Esophagus squamous epithelium (tissue), 5 donors: ENCODE measurements at places on chromosomes 16 and 17. TPM values are rescaled to one million over a fixed set of nuclear protein-coding genes. Genes with fewer than 3 reads are reported as not detected.

DNA sequence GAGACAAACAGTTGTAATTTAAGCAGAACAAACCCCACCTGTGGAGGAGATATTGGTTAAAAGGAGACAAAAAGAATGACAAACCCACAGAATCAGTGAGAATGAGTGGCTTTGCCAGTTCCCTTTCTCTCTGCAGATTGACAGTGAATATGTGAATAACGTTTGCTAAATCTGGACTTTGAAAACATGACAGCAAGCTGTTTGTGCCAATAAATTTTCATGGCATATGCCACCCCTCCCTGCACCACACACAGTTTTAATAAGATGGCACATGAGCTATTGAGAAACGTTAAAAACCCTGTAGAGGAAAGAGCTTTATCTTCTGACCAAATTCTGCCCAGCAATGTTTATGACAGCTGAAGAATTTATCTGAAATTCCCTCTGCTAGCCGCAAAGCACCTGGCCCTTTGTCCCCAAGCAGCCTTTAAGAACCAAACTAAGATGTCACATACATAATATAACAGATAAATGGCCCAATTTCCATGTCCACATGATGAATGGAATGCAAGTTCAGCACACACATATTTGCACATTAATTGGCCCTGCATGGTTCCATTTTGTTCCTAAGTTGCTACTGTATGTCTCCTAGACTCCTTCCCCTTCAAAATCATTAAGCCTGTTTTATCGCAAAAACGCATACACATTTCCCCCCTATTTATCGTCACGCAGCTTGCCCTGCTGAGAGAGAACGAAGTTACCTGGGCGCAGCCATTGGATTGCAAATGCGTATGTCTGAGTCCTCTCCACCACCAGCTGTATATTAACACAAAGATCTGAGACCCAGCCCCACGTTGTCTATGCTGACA, 773.5 kb upstream of the EEF2KMT start:
- no peaks in the 10 kb centered on the region for H3K4me1 ChIP-seq
- no peaks in the 10 kb centered on the region for H3K36me3 ChIP-seq

DNA sequence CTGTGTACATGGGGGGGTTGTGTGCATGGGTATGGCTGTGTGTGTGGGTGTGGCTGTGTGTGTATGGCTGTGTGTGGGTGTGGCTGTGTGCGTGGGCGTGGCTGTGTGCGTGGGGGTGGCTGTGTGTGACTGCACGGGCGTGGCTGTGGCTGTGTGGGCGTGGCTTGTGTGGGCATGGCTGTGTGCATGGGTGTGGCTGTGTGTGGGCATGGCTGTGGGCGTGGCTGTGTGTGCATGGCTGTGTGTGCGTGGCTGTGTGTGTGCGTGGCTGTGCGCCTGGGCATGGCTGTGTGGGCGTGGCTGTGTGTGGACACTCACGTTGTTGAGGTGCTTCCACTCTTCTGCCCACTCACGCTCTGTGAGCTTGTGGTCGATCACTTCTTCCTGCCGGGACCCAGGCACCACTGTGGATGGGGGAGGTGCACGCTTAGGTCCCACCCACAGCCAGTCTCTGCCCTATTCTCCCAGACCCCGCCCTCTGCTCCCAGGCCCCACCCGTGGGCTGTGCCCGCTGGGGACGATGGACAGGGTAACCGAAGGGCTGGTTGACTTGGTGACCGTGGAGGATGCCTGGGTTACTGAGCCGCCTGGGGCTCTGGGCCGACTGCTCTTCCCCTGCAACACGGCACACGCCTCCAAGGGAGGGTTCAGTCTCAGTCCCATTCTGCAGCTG, 16.0 kb upstream of the PABPN1L start:
- H3K36me3 ChIP-seq, result no peaks in the 10 kb centered on the region
- no peaks in the 10 kb centered on the region for H3K27me3 ChIP-seq
- H3K4me1 ChIP-seq, result peaks cover 17% of the 10 kb centered on the region

DNA sequence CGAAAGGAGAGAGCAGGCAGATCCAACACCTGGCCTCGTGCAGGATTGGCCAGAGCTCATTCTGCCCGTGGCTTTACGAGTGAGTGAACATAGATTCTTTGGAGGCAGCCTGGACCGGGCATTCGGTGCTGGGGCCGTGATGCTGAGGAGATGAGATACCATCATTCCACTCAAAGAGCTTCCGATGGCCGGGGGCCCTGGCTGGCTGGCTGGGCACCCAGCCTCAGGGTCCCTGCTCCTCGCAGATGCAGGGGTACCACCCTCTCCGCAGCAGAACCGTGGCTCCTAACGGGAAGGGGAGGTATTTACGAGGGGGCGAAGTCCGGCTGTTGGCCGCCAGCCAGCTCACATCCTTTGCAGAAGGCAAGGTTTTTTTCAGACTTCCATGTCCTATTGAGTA, 66.1 kb upstream of the FOXF1 start:
- no peak overlapping the region for H3K4me3 ChIP-seq
- no peaks in the 10 kb centered on the region for H3K36me3 ChIP-seq
- H3K27ac ChIP-seq, result no peak overlapping the region
- H3K27me3 ChIP-seq, result no peaks in the 10 kb centered on the region

The COQ7 gene
- total RNA-seq, result 5.6 TPM
